ENCODE measurements at places on chromosomes 1 and 21.
A peak's percentile ranks its signal among the peaks of the same experiment; 100 is the strongest.

GRCh38 chr1:9241891-9242290 is 7.3 kb downstream of the H6PD start:
- DNase-seq = no peak

- DNase-seq = peak; percentile 21
Measured at GRCh38 chr1:247517795-247518612, 18.2 kb downstream of the OR2C3 start.

DNA sequence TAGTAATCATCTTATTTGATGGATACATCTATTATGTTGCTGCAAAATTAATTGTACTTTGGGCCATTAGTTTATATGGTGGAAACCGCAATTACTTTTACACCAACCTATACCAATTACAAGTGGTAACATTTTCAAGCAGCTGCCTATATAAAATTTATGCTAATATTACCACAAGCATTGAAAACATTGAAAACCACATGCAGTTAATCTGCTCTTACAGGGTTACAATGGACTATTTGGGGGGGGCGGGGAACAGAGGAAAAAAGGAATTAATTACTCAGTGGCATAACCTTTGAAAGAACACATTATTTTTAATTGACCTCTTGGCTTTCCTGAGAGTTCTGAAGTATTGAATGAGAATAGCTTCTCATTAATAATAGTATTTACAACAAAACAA is 1793.2 kb downstream of the NCAM2 start:
- no peak for DNase-seq

GRCh38 chr1:183933528-183934179 is 103.9 kb downstream of the COLGALT2 start:
- DNase-seq = no peak

DNA sequence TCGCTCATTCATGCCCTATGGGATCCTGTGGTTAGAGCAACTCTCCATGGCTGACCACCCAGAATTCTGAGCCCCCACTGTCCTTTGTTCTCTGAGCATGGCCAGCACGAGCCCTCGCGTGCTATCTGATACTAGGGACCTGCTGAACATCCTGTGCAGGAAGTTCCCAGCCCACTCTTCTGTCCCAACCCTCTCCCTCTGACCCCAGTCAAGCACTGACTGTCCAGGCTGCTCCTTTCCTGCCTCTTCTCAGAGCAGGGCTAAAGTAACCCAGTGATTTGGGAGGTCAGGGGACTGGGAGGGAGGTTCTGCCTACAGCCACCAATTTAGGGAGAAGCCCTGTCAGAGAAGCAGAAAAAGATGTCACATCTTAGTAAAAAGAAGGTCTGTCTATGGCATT is 21.2 kb downstream of the CYP4B1 start:
- DNase-seq = no peak

GRCh38 chr1:168285521-168285790 is 4.8 kb downstream of the TBX19 start:
- no peak for DNase-seq

DNA sequence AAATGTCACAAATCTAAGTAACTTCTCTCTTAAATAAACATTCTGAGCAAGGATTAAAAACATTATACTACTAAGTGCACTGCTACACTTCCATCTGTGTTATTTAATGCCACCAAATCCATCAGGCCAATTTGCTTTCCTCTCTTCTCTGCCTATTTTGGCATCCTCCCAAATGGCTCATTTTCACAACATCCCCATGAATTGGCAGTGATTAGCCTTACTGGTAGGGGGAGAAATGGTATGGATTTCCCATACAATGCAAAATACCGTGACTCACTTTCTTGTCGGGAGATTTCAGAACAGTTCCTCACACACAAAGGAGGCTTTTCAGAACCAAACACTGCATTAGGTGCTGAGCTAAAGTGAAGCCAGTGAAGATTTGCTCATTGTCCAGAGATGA is 195.7 kb downstream of the MIS18A start:
- no peak for DNase-seq

- no peak for DNase-seq
Measured at GRCh38 chr1:156505679-156506298, 5.2 kb upstream of the MEF2D start.

GRCh38 chr1:96409087-96409486 is 312.5 kb upstream of the PTBP2 start:
- no peak for DNase-seq

- peak; percentile 55 for DNase-seq
Measured at GRCh38 chr1:26799479-26800142, 11.9 kb downstream of the PIGV start.

GRCh38 chr1:186220067-186220466 is 155.0 kb downstream of the TPR start:
- no peak for DNase-seq

- DNase-seq = peak; percentile 82
Measured at GRCh38 chr1:6205849-6206519, at the start of gene RNF207. TSS of gene RNF207 (plus strand) at chr1:6206119. CDS start at chr1:6206536, 417 bp downstream.

DNA sequence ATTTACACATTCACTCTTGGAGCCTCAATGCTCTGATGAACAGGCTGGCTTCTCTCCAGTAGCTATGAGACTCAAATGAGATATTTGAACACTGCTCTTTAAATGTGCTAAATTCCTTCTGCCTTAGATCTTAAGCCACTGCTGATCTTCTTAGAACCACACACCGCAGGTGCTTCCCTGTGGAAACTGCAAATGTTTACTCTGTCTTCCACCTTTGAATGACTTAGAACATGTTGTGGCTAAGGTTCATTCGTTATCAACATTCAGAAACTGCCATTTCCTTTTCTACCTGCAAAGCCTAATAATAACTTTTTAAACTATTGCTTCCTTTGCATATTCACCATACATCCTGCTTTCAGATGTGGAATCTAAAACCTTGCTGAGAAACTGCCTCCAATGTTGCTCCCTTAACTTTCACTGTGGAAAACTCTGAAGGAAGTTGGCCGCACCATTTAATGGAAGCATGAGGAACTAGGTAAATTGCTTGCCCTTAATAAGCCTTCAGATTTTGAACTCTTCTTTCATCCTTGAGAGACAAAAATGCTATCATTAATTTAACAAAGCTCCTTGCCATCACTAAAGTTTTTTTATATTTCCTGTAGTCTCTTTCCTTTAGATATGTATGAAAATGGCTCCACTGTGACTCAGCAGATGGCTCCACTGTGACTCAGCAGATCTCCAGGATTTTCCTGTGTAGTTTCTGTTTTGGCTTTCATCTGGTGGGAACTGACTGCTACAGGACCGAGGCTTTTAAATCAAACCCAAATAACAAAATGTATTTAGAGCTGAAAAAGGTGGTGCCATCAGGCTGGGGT is 143.8 kb downstream of the TNFSF18 start:
- no peak for DNase-seq

- DNase-seq = no peak
Measured at GRCh38 chr1:76577525-76578185, 289.6 kb upstream of the ST6GALNAC5 start.

DNA sequence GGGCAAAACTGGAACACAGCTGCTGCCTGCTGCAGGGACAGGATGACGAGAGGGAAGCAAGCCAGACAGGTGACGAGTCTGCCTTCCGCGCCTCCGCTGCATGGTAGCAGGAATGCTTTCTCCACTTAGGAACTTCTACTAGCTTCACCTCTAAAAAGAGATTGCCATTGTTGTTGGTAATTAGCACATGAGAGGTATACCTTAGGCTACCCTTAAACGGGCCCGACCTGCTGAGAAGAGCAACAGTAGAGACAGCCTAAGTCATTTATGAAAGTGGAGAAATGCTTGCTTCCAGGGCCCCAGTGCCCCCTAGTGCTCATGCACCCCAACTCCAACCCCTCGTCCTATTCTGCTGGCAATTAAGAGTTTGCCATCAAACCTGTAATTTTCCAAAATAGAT is 96.9 kb upstream of the AKT3 start:
- peak; percentile 52 for DNase-seq

- no peak for DNase-seq
Measured at GRCh38 chr1:2389644-2390043, 1.7 kb downstream of the MORN1 start.

DNA sequence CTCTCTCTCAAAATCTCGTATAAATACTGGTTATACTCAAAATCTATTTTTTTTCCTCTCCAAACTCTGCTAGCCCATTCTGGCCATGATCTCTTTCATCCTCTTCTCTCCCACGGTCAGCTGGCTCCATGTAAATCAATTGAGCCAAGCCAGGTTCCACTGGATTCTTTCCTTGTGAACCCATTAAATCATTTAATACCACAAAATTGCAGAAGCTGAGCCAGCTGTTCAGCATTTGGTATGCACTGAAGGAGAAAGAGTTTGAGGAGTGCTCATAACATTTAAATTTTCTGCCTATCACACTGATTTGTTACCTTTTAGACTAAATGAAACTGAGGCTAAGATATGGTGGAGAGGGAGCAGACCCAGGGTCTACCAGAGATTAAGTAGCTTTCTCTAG is 29.1 kb upstream of the TADA1 start:
- DNase-seq = no peak

GRCh38 chr1:95230768-95231191 is 3.2 kb upstream of the RWDD3 start:
- no peak for DNase-seq

DNA sequence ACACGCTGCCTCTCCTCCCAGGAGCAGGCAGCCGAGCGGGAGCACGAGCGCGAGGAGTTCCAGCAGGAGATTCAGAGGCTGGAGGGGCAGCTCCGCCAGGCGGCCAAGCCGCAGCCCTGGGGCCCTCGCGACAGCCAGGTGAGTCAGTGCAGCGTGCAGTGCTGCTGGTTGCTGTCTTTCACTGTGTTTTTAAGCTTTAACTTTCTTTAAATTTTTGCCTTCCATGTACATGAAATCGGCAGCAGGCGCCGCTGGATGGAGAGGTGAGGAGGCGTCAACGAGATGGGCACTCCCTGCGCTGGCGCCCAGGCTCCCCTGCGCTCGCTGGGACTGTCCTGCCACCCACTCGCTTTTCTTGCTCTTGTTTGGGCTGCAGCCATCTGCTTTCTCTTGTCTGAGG is 60.7 kb upstream of the DIP2A start:
- DNase-seq = no peak

- DNase-seq = no peak
Measured at GRCh38 chr21:28431022-28431421, 561.7 kb downstream of the LTN1 start.

GRCh38 chr1:32289256-32289655 is 2.6 kb upstream of the HDAC1 start:
- no peak for DNase-seq

- DNase-seq = no peak
Measured at GRCh38 chr1:27394282-27394658, 1.8 kb downstream of the GPR3 start.

- no peak for DNase-seq
Measured at GRCh38 chr1:27113861-27114260, 41.1 kb downstream of the SLC9A1 start.

DNA sequence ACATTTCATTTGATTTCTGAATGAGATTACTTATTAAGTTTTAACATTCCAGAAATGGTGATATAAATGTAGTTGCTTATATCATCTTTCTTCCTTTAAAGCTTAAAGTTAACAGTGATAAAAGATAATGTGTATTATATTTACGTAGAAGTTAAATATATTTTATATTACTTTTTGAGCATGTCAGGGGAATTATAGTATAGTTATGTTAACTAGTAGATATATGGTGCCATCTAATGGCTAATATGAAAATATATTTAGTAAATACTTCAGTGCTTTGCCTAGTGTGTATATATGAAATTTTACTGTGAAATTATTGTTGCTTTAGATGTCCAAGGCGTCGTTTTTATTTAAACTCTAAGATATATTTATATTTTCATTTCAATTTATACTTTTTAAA is 51.5 kb downstream of the SYT14 start:
- DNase-seq = no peak

- DNase-seq = no peak
Measured at GRCh38 chr1:158942490-158942889, 11.1 kb downstream of the PYHIN1 start.

DNA sequence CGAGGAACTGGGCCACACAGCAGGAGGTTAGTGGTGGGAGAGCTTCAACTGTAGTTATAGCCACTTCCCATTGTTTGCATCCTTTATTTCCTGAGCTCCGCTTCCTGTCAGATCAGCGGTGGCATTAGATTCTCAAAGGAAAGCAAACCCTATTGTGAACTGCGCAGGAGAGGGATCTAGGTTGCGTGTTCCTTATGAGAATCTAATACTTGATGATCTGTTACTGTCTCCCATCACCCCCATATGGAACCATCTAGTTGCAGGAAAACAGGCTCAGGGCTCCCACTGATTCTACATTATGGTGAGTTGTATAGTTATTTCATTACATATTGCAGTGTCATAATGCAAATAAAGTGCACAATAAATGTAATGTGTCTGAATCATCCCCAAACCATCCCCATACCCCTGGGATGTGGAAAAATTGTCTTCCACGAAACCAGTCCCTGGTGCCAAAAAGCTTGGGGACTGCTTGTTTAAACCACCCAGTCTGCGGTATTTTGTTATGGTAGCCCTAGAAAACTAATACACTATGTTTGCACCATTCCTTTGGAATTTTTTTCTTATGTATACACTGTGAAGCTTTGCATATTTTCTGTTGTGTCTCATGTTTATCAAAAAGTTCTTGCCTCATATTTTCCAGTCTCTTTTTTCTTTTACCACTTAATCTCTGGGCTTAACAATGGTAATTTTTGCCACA is 136.6 kb upstream of the IVNS1ABP start:
- DNase-seq = no peak

DNA sequence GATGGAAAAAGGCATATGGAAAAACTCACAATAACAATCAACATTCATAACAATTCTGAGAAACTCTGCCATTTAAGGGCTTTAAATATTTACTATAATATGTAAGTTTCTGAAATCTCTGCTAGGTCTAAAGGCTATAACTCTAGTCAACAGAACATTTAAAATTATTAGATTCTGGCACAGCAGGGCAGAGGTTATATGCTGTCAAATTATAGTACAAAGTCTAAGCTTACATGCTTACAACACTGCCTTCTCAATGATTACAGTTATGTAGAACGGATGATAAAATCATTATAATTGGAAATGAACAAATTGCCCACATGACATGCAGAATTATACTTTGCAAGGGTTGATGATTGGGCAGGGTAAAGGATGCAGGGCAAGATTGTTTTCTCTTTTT is 97.7 kb downstream of the PIGK start:
- no peak for DNase-seq

DNA sequence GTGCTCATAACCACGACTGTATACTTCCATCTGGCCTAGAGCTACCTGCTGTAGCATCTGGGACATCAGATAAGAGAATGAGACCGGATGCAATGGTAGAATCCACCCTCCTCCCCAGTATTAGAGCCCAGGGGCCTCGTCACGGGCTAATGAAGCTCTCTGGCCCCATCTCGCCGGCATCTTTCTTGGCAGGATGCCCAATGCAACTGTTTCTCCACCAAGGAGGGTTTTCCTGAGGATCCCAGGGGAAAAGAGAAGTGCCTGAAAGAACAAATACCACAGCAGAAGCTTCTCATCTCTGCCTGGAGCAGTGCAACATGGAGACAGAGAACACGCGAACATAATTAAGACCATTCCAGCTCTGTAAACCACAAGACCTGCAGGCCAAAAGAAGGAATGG is 80.0 kb downstream of the VWA5B1 start:
- no peak for DNase-seq

- no peak for DNase-seq
Measured at GRCh38 chr1:180612632-180613031, 19.2 kb upstream of the XPR1 start.

GRCh38 chr1:86416343-86416742 is 7.6 kb upstream of the CLCA2 start:
- DNase-seq = no peak

GRCh38 chr1:51442198-51442597 is 76.9 kb downstream of the EPS15 start:
- no peak for DNase-seq

GRCh38 chr1:214076708-214077065 is 88.9 kb downstream of the PROX1 start:
- DNase-seq = no peak
